ENCODE measurements at places on chromosomes 13 and 19.

GRCh38 chr13:76440568-76440967, 445.6 kb downstream of the KCTD12 start:
- DNase-seq: no peak

DNA sequence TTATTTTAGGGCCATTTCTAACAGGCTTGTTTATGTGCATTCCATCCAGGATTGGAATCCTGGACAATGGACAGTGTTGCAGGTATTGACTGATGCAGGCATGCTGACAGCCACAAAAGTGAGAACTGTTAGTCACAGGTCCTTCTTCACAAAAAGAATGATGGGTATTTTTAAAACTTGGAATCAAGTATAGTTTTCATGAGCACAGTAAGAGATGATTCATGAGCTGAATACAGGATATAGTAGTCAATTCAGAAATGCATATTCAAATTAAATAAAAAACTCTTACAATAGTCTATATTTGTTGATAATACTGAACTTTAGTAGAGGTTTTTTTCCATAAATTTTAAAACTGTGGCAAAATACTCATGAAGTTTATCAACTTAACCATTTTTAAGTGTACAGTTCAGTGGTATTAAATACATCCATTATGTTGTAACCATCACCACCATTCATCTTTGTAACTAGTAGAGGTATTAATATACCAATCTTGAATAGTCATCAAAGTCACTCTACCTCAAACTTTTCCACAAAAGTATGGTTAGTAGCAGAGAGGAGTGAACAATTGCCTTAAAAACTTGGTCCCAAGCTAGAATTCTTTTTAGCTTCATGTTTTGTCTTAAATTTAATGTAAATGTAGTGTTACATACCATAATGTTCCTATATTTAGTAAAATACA, 79.5 kb downstream of the KCNRG start:
- DNase-seq: no peak

DNA sequence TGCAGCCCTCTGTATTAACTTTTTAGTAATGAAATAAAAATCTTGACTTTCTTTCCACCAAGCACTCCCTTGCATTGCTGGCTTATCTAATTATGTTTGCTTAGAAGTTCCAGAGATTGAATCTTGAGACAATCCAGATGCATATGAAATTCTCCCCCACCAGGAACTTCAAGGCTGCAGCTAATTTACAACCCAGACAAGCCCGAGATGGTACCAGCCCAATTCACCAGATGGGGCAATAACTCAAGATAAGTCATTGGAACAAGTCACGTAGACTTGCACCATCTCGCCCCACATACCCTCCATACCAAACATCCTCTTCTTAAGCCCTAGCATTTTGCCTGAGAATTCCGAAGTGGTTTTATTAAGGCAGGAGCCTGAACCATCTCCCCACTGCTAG, 29.0 kb downstream of the UTP14C start:
- DNase-seq: no peak

DNA sequence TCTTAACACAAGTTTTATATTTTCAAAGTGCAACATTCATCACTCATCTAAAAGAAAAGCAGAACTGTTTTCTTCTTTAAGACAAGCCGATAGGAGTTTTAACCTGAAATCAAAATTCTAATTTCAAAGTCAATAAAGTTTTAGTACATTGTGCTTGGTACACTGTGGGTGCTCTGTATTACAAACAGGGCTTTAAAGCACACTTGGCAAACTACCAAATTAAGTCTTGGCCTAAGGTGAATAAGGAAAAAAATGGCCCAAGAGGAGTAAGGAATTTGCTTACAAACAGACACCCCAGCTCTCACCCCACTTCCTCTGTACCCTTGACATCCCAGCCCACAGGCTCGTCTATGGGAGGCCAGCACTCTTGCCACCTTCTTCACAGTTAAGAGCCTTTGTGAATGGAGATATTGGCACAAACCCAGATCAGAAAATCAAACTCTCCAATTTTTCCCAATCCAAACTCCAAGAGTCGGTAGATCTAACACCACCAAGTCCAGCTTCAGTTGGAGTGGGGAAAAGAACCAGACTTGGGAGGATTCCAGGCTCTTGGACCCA, 66.0 kb downstream of the ABCC4 start:
- no peak for DNase-seq

GRCh38 chr13:79805317-79805716, 324.4 kb downstream of the NDFIP2 start:
- DNase-seq: no peak

DNA sequence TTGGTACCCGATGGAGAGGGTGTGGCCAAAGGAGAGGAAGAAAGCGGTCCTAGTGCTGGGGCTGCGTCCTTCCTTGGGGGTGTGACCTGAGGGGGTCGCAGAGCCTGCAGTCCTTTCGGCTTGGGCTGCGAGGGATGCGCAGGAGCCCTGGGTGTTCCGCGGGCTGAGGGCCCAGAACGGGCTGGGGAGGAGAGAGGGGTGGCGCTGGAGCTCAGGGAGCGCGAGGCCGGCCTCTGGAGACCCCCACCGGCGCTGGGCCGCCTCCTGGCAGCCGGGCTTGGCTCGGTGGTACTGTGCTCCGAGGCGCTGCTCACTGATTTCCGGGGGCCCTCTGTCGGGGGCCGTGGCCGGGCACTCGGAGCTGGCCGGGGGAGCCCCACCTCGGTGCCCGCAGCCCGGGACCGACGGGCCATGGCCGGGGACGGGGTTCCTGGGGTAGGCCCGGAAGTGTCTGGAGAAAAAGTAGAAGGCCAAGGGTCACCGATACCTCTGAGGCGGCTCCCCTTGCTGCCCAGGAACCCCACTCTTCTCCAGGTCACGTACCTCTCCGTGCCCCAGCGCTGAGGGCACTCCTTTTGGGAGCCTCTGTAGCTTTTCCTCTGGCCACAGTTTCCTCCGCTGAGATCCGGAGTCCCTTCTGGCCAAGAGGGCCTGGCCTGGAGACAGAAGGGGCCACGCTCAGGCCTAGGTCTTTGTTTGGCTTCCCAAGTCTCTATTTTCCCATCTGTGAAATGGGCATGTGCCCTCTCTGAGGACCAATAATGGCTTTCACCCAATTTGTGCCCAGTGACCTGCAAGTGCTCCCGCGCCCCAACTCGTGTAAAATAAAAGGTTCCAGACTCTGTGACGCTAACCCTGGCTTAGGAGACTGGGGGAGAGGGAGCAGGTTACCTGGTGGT, 1.6 kb downstream of the PRR36 start:
- DNase-seq: no peak

- DNase-seq: no peak
Observed at GRCh38 chr13:33745370-33746324, 72.3 kb upstream of the RFC3 start.

GRCh38 chr13:68715651-68716050, 1392.0 kb upstream of the ATXN8OS start:
- no peak for DNase-seq

GRCh38 chr13:47136504-47136941, 239.7 kb upstream of the HTR2A start:
- no peak for DNase-seq

DNA sequence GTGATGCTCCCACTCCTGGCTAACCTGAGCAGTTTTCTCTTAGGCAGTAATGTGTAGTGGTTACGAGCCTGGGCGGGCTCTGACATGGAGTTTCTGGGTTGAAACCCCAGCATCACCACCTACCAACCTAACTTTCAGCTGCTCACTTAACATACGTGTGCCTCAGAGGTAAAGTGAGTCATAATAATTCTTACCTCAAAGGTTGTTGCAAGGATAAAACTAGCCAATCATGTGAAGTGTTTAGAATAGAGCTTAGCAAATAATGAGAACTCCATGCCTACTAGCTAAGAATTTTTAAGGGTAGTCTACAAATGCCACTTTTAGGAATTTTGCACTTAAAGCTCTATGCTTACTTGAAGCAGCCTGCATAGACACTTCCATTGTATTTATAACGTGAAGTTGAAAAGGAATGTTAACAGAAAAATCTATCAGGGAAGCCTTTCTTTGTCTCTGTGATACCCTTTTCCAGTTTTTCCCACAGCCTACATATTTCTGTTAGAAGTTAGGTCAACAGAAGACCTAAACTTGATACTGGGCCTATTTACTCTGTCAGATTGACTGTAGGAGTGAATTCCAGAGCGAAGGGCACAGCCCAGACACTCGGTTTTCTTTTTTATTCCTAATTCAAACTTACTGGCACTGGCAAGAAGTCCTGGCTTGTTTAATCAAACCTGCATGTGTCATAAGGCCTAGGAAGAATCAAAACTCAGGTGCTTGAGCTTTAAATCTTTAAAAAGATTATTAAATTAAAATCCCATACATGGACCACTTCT, 90.7 kb downstream of the FREM2 start:
- no peak for DNase-seq

DNA sequence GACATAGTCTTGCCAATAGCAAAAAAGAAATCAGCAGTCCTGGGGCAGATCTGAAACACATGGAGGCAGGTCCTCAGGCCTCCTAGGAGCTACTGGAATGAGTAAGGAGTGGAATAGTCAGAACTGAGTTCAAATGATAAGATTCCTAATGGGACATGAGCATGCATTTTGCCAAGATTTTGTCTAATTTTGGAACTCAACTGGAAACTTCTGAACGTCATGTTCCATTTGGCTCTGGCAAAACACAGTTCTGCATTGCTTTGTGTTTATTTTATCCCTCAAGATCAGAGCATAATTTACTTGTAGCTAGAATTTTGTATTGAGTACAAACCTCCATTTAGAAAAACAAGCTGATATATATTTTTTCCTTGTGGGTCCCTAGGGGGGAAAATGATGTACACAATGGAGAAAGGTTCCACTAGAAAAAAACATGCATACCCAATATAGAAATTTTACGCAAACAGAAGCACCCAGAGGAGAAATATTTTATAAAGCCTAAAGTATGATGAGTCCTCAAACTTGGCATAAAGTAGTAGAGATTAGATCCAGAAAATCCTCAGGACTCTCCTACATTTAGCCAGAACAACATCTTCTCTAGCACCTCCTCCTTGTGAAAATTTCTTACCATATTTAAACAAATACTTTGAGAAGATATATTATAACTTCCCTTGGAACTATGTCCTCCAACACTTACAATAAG, 149.0 kb upstream of the SERP2 start:
- DNase-seq: no peak

DNA sequence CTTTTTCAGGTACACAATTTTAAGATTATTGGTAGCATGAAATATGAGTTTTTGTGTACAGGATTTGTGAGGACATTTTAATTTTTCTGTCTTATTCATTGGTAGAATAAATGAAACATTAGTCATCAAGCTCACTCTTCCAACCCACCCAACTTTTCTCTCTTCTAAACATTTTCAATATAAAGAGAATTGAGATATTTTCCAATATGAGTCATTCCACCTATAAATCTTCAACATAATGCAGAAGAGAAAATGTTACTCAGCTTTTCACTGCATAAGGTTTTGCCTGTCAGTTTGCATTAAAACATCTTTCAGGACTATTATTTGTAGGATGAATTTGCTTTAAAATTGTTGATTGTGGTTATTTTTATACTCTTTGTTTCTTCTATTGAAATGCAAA, 330.7 kb downstream of the PCDH20 start:
- no peak for DNase-seq

DNA sequence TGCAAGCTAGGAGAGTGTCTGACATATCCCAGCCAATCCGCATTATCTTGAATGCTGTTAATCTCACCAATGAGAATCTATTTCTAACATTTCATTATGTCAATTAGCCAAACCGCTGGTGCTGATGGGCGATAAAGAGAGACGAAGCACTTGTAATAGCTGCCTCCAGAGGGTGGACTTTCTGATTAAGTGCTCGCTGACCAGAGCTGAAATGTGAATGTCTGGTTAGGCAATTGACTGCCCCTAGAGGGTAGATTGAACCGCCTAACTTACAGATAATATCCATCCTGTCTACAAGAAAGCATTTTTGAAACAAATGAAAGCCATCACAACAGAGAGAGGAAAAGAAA, 552 bp upstream of the GRWD1 start:
- no peak for DNase-seq

- DNase-seq: no peak
Observed at GRCh38 chr19:16075430-16076153, 703 bp upstream of the TPM4 start.

DNA sequence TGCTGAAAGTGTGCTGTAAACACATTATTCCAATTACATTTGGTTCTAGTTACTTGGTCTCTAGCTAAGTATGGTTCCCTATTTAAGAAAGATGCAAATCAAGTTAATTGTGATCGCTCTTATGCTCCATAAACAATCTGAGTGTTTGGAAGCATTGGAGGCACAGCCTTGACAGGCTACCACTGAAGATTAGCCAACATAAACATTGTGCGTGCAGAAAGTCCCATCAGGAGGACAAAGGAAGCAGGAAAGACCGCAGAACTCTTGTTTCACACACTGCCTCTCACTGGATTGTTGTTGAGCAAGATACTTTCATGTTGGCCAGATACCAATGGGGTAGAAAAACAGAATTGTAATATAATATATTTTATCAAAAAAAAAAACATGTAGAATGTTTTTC, 814.4 kb downstream of the EFNB2 start:
- no peak for DNase-seq

- no peak for DNase-seq
Observed at GRCh38 chr19:2055931-2056836, 5.1 kb upstream of the MKNK2 start.

DNA sequence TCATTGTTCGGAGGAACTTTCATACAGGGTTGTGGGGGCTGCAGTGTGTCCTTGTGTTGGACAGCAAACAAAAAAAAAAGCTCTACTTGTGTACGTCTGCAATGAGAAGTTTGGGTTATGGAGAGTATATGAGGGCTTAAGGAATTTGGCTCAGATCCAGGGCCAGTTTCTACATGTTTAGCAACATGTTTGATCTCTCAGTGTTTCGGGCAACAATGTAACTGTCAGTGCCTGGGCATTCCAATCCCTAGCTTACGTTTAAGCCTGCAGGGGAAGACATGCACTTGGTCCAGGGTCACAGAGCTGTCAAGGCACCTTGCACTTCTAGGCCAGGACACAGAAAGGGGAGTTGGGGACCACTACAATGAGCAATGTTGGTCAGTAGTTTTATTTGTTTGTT, 13.9 kb downstream of the ZNF543 start:
- no peak for DNase-seq

DNA sequence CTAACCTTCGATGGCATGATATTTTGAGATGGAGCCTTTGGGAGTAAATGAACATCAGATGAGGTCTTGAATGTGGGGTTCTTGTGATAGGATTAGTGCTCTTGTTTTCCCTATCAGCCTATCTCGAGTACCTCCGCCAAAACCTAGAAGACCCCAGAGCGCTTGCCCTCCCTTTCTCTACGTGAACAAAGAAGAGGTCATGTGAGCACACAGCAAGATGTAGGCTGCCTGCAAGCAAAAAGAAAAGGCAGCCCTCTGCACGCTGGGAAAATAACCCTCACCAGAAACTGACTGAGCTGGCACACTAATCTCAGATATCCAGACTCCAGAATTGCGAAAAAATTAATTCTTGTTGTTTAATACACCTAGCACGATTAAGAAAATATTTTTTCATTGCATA, 799.8 kb upstream of the SLC10A2 start:
- no peak for DNase-seq
